ENCODE measurements at places on chromosomes 11 and 22. TPM values are rescaled to one million over a fixed set of nuclear protein-coding genes. Genes with fewer than 3 reads are reported as not detected.

The INPP5J gene
- 1.6 TPM for polyA plus RNA-seq

The C22orf42 gene
- polyA plus RNA-seq = not detected

The C11orf87 gene
- polyA plus RNA-seq = not detected

The TMPRSS4 gene
- polyA plus RNA-seq = 101 TPM

The CLDN5 gene
- polyA plus RNA-seq = 48.3 TPM

The OTOG gene
- not detected for polyA plus RNA-seq

The FOLR3 gene
- 0.41 TPM for polyA plus RNA-seq

The ARHGEF17 gene
- polyA plus RNA-seq = 11.8 TPM

The ALX4 gene
- under 0.01 TPM for polyA plus RNA-seq

The OR8G1 gene
- not detected for polyA plus RNA-seq

Data from esophagus (tissue), 2 donors.